ENCODE measurements at places on chromosomes 4 and X.

- DNase-seq: no peak
Observed at GRCh38 chrX:51215266-51215665, 117.4 kb upstream of the NUDT10 start.

- no peak for DNase-seq
Observed at GRCh38 chrX:41449615-41450014, 2.5 kb downstream of the NYX start.

DNA sequence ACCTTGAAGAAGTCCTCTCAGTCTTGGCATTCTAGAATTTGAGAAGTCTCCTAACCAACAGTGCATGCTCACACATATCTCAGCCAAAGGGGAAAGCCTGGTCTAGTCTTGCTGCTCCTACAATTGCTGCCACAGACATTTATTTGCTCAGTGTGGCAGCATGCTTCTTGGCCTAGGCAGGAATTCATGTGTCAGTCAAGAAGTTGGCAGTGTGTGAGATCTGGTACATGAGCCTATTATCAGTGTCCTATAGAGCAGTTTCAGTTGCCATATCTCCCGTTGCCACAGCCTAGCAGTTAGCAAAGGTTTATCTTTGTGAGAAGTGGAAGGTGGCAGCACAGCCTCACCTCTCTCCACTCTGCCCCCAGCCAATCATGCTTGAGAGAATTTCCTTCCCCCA, 176.9 kb upstream of the ARHGEF9 start:
- no peak for DNase-seq

DNA sequence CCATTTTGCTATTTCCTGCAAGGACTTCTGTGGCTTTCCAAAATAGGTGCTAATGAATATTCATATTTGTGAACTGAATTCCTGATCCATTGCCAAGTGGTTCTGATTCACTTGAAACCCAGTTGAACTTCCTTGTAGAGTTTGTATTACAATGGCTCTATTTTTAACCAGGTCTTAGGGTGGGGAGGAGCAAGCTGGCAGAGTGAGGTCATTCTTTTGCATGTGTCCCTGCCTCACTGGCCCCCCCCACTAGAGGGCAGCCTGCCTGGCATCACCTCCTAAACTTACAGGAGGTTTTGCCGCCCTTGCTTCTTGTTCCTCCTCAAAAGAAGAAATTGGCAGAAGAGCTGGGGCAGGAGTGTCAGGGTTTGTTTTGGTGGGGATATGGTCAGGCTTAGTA, 10.5 kb downstream of the PTTG2 start:
- DNase-seq: peak; percentile 18

GRCh38 chrX:68807818-68808217, 21.0 kb upstream of the EFNB1 start:
- DNase-seq: no peak

DNA sequence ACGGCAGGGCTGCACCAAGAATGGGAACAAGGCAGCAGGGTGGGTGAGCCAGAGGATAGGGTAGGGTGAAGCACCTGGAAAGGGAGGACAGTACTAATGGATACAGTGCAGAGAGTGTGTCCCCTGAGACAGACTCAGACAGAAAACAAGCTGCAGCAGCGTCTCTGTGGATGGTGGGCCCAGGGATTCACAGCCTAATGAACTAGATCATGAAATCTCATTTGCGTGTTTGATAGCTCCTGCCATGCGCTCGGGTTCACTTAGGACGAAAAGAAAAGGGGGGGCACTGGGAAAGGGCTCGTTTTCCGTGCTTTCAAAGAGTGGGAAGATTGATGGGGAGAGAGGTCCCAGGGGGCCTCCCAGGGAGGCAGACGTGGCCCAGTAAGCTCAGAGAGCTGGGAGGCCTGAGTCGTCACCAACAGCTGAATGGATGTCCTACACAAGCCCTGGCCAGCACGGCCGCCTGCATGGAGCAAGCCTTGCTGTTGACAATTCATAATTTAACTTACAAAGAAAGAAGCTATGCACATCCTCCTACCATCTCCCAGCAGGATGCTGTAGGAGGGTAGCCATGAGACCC, 446.9 kb downstream of the BCOR start:
- no peak for DNase-seq

DNA sequence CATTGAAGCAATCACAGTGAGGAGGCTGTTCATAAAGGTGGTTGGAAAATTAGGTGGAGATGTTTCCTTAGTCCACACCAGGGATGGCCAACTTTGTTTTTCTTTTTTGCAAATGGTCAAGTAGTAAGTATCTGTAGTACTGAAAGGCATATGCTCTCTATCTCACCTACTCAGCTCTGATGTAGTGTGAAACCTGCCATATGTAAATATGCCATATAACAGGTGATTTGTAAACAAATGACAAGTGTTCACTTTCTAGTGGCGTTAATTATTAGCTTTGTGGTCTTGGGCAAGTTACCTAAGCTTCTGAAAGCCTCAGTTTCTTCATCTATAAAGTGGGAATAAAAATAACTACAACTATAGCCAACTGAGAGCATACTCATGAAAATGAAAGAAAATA, 421.4 kb upstream of the LCORL start:
- DNase-seq: no peak

Measured in activated CD4-positive, CD25-positive, alpha-beta regulatory T cell treated with anti-CD3 and anti-CD28 coated beads, Interleukin-2, amount 50 U/mL, for 16 hours (primary cell).